ENCODE measurements at places on chromosomes 12 and 14.
A peak's percentile ranks its signal among the peaks of the same experiment; 100 is the strongest.

DNA sequence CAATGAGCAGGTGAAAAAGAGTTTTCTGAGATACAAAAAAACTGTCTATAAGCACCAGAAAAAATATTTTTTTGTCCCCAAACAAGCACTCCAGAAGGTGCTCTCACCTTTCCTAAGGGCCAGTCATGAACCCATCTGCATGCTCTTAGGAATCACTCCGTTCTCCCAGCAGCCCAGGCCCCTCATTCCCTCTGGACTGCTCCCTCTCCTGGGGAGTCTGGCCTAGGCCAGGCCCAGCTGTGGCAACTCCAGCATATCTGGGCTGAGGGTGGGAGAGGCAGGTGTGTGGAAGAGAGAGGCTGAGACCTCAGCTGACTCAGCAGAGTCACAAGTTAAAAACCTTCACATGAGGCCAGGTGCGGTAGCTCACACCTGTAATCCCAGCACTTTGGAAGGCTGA is 54.6 kb downstream of the TRAFD1 start:
- no peak for DNase-seq

GRCh38 chr14:80425686-80426085 is 214.4 kb upstream of the DIO2 start:
- peak; percentile 94 for DNase-seq

DNA sequence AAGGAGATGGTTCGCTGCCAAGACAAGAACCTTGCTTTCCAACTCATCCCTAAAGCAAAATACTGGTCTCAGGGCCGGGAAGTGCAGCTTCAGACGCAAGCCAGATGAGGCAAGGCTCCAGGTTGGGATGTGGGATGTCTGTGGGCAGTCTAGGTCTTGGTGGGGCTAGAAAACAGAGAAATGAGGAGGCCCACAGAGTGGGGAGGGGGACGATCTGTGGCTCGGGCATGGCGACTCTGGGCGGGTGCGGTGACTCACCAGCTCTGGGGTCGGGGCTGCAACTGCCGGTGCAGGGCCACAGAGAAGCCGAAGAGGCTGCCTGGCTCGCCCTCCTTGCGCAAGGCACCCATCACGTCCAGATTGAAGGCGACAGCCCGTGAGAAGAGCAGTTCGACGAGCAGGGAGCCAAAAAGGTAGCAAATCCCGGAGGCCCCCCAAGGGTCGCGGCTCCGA is 459 bp downstream of the ITGA7 start:
- DNase-seq: no peak

DNA sequence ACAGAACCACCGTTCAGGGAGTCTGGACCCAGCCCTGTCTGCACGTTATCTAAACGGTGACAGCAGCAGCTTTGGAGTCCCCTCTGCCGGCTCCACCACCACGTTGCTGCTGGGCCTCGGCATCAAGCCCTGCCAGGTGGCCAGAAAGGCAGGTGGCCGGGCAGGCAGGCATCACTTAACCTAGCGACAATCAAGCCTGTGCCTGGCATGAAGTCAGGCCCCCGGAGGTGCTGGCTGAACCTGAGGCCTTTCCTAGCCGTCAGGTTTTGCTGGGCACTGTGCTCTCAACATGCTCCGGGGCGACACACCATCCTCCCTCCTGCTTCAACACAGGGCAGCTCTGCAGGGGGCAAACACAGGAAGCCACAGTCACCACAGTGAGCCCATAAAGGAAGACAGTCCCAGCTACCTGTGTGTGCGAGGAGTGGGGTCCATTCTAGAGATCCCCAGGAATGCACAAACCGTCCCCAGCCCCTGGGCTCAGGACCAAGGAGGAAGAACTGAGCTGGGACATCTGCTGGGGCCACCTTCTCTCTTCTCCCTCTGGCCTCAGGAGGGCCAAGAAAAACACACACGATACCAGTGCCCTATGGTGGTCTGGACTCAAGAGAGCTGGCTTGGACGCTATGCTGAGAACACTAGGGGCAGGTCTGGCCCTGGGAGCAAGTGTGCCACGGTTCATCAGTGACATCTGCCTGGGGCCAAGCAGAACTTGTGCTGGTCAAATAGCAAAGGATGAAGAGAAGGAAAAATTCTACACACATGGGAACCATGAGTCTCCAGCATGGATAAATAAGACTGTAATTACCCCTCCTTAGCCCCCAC is 44.7 kb downstream of the CCDC88C start:
- no peak for DNase-seq

DNA sequence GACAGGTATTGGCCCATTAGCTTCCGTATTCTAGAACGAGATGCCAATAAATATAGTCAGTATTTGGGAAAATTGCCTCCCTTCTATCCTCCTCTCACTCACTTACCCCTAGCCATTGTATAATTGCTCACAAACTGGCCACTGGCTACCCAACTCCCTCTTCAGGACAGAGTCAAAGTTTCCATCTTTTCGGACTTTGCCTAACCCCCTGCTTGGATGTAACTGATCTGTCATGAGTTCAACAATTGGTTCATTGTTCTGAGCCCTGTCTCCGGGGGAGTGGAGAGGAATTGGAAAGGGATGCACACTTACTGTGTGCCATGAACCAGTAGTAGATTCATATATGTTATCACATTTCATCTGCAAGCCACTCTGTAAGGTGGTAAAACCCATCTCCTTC is 12.2 kb downstream of the MYRFL start:
- no peak for DNase-seq

DNA sequence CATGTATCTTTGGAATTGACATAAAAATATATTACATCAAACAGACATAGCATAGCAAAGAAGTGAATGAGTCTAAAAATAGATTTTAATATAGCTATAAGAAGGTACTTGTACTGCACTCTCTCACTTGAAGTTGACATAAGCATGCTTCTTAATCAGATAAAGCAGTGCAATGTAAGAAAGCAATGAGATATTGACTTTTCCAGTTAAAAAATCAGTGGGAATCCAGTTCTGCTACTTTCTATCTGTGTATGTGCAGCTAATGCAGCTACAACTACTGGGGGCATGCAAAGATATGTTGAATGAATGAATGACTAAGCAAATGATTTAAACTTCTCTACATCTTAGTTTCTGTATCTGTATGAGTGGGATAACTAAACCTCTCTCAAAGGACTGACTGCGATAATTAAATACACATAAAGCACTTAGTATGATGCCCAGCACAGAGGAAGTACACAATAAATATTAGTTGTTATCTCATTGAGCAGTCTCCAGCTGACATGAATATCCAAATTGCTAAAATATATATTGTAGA is 10.3 kb downstream of the WASHC3 start:
- no peak for DNase-seq

DNA sequence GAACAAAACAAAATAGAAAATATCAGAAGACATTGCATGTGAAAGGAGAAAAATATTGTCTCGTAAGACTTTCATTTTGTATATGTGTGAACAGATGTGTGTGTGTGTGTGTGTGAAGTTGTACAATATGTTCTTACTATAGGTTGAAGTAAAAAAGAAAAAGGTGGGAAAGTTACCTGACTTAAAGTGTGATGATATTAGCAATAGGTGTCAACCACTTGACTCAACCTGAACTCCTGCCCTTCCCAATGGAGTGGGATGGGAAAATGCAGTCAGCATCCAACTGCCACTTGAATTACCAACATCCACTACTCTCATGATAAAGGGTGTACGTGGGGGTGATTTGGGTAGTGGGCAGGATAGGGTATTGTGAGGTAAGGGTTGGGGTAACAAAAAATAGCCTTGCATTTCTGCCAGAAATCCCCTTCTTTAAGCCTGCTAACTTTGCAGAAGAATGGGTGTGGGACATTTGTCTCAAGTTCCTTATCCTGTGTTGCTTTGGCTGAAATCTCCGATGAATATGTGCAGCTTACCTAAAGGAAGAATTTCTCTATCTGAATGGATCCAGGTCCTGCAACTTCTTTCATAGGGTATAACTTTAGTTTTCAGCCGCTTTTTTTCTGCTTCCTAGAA is 181.6 kb downstream of the CHST11 start:
- DNase-seq: no peak

DNA sequence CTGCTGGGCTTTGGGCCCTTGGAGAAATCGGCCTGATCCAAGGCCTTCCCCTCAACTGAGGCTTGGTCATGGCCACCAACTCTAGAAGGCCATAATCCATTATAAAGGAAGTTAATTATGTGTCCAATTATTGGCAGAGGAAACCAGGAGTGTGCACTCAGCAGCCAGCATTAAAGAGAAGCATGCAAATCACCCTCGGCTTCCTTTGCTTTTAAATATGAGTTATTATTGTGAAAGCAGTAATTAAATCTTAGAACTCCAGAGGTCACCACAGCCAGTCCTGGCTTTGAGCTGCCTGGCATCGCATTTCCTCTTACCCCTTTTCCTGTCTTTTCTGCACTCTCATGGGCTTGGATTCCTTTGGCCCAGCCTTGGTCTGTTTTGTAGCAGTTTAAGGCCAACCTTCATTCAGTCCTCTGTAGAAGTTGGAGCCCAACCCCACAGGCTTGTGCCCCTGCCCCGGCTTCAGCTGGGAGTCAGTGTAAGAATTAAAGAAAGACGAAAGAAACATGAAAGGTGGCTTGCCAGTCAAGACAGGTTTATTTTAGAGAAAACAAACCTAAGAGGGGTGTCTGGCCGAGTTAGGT is 14.7 kb upstream of the KRT86 start:
- no peak for DNase-seq

GRCh38 chr14:64391986-64392385 is 3.8 kb downstream of the MTHFD1 start:
- DNase-seq: no peak

DNA sequence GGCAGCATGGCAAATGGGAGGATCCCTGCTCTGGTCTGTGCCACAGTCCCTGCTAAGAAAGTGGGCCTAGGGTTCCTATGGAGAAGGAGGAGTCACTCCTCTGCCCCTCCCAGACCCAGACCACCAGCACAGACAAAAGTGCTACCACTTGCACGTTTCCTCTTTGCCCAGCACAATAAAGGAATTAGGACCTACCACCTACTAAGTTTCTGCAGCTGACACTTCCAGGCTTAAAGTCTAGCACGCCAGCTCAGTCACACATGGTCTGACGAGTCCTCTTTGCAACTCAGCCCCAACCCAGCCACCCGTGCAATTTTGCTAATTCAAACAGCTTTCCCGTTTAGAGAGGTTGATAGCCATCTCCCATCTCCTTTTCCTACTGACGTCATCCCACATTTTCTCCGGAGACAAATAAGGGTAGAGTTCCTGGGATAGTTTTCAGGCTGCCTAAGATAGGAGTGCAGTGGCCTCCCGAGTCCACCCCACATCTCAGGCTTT is 66.2 kb upstream of the PTGR2 start:
- DNase-seq: peak; percentile 89

DNA sequence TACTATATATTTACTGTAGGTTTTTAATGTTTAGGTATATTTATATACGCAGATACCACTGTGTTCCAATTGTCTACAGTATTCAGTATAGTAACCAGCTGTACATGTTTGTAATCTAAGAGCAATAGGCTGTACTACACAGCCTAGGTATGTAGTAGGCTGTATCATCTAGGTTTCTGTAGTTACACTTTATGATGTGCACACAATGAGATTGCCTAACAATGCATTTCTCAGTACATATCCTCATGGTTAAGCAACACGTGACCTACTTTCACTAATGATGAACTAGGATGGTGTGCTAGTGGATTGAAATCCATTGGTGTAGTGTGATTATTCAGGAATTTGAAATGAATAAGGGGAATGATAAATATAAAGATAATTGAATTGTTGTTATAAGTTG is 77.7 kb downstream of the ETNK1 start:
- peak; percentile 24 for DNase-seq

DNA sequence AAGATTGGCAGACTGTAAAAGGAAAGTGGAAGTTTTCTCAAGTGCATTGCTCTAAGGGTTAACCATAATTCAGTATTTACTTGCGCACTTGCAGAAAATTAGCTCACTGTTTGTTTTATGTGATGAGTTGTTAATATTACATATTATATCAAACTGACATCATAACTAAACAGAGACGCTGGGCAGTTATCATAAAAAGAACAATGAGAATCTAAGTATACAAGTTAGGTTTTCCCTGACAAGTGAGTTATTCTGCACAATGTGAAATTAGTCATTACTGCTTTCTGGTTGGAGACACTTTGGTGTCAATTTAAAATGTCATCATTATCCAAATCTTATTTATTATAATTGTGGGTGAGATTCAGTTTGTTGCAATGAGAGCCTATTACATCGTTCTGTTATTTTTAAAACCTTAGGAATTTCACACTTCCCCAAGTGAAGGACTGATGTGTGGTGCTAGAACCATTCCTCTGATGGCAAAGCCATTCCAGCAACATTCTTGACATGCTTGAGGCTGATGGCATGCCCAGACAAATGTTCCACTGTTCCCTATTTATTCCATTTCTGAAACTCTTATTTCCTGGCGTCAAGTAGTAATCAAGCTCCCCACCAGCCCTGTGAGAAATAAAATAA is 90.1 kb upstream of the FLRT2 start:
- DNase-seq: peak; percentile 59

DNA sequence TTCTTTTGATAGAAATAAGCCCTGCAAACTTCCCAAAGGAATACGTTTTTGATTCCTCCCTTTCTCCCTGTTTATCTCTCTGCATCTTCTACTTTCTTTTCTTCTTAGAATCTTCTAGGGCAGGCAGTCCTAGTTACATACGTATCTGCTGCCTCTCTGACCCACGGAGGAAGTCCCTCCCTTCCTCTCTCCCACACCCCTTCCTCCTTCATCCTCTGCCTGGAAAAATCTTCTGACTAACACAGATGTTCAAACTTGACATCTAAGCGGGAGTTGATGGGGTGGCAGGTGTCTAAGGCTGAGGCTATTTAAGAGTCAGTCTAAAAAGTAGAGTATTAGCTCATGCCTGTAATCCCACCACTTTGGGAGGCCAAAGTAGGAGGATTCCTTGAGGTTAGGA is 88.6 kb downstream of the MAP1LC3B2 start:
- DNase-seq: no peak

- DNase-seq: no peak
These were observed 14.9 kb downstream of the RERG start for GRCh38 chr12:15206338-15206737.

DNA sequence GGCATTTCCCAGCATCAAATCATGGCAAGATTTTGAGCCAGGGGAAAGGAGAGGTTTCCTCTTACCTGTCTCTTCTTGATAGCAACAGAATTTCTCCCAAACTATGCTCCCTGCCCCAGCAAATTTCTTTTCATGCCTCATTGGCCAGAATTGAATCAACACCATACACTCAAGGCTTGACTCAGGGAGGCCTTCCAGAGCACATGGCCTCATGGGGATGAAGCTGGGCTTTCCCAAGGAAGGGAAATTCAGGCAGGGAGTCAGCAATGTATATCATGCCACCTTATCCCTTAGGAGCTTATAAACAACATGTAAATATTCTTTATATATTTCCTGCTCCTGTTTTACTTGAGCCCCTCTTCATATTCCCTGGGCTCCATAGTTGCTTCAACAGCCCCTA is 62.1 kb downstream of the ARF6 start:
- no peak for DNase-seq

GRCh38 chr14:93081876-93082570 is 33.7 kb downstream of the ITPK1 start:
- no peak for DNase-seq

All from fibroblast of pulmonary artery (primary cell).